ENCODE measurements at places on chromosomes 11 and 22.

- DNase-seq, result no peak
Measured at GRCh38 chr11:33804471-33804870, 30.2 kb upstream of the FBXO3 start.

DNA sequence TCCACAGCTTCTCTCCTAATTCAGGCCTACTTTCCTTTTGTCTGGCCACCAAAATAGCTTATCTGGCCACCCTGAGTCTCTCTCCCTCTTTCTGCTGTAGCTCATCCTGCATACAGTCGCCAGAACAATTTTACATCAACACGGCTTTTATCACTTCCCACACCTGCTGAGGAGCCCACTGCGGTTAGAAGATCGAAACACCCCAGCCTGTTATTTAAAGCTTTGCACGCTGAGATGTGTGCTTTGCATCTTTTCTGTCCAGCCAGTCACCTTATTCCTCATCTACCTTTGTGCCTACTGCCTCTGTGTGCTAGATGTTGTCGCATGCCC is 96.0 kb downstream of the COMMD9 start:
- DNase-seq, result no peak

DNA sequence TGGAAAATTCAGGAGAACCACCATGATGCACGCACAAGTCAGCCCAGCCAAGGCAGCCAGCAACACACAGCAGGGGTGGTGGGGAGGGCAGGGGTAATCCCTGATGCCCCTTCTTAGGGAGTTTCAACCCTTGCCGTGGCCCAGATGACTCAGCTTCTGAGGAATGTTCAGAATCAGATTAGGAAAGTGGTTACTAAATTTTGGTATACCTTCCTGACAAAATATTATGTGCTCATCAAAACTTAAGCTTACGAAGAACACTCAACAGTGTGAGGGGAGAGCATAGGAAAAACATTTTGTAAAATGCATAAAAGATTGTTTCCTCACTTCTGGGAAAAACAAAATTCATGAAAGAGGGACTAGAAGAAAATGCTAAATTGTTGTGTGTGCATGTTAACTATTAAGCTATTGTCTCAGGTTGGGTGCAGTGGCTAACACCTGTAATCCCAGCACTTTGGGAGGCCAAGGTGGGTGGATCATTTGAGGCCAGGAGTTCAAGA is 32.1 kb downstream of the SERPIND1 start:
- DNase-seq, result no peak

- no peak for DNase-seq
Measured at GRCh38 chr11:75271730-75272129, 31.2 kb downstream of the TPBGL start.

GRCh38 chr22:45254789-45255278 is 14.1 kb upstream of the KIAA0930 start:
- DNase-seq, result no peak

GRCh38 chr11:44243086-44243485 is 66.9 kb downstream of the ALX4 start:
- no peak for DNase-seq

DNA sequence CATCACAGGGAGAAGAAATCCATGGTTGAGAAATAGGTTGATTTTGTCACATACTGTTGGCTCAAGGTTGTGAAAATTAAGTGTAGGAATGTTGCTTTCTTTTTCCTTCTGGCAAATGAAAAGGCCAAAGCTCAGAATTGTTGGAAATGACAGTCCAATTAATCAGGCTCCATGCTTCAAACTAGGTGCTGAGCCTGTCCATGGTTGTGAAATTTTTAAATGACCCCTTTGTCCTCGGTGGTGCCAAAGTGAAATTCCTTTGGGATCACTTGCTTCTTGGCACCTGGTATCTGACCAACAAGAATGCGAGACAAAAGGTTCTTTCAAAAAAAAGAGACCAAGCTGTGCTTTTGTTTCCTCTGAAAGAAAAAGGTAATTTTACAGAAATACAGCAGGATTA is 451.9 kb downstream of the ETS1 start:
- no peak for DNase-seq

Measured in stimulated activated CD8-positive, alpha-beta memory T cell treated with anti-CD3 and anti-CD28 coated beads, Interleukin-15, amount 100 ng/mL, for 48 hours (primary cell).